Chondrocyte (in vitro differentiated cells): ENCODE measurements at places on chromosomes 1 and 21. TPM values are rescaled to one million over a fixed set of nuclear protein-coding genes. Genes with fewer than 3 reads are reported as not detected.

Gene DDR2
- total RNA-seq = 103 to 182 TPM (median 172 TPM) in 3 replicates

DNA sequence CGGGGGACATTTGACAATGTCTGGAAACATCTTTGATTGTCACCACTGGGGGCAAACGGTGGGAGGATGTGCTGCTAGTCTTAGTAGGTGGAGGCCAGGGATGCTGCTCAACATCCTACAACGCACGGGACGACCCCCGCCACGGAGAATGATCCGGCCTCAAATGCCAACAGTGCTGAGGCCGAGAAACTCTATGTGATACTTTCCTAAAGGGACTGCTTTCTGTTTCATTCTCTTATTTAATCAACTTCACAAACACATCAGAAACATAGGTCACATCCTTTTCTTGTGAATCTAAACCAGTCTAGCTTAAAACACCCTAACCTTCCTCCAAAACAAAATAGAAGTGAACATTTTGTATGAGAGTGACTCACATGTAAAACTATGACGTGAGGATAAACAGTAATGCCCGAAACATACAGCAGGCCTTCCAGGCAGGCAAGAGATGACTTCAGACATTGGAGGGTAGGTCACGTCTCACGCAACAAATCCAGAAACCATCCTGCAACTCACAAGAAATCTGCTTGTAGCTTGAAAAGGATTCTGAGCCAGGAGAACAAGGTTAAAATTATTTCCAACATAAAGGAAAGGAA lies 37.2 kb upstream of the ETS2 start:
- DNase-seq = no peak
- no peaks in the 10 kb centered on the region for H3K27me3 ChIP-seq
- peaks cover 2% of the 10 kb centered on the region for H3K36me3 ChIP-seq
- H3K27ac ChIP-seq = peak overlapping the region; percentile 93
- H3K4me1 ChIP-seq = peaks cover 38% of the 10 kb centered on the region

GRCh38 chr1:176745945-176746344 lies 283.0 kb downstream of the PAPPA2 start:
- no peak overlapping the region for H3K4me3 ChIP-seq
- peaks cover 4% of the 10 kb centered on the region for H3K27me3 ChIP-seq
- H3K4me1 ChIP-seq = no peaks in the 10 kb centered on the region
- DNase-seq = no peak
- no peaks in the 10 kb centered on the region for H3K36me3 ChIP-seq
- H3K27ac ChIP-seq = no peak overlapping the region

Gene SH2D5
- 0.15 to 1.1 TPM (median 0.75 TPM) in 3 replicates for total RNA-seq

Gene HECTD3
- total RNA-seq = 34.5 to 43.6 TPM (median 36.5 TPM) in 3 replicates

- H3K36me3 ChIP-seq = peaks cover 6% of the 10 kb centered on the region
- H3K4me1 ChIP-seq = peaks cover 20% of the 10 kb centered on the region
- peaks cover 2% of the 10 kb centered on the region for H3K27me3 ChIP-seq
These were observed 26.8 kb upstream of the CLSTN1 start for GRCh38 chr1:9850442-9851162.

DNA sequence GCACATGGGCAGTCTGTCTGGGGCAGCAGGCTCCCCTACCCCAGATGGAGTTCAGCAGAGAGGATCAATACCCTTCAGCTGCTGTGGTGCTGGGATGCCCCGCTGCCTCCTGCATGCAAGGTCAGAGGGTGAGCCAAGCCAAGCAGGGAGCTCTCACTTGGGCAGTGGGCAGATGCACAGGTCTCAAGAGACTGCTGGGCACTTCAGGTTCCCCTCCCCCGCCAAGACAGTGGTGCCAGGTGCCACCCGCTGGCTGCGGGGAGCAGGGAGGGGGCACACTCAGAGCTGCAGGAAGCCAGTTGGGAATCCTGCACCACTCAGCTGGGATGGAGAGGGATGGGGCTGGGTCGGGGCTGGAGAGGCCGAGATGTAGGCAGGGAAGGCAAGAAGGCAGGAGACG lies 15.8 kb upstream of the EVA1B start:
- H3K27me3 ChIP-seq = no peaks in the 10 kb centered on the region
- H3K36me3 ChIP-seq = peaks cover 15% of the 10 kb centered on the region
- no peak for DNase-seq
- peaks cover 12% of the 10 kb centered on the region for H3K4me1 ChIP-seq

Gene NGF
- total RNA-seq = 33.9 to 41.7 TPM (median 41.4 TPM) in 3 replicates

DNA sequence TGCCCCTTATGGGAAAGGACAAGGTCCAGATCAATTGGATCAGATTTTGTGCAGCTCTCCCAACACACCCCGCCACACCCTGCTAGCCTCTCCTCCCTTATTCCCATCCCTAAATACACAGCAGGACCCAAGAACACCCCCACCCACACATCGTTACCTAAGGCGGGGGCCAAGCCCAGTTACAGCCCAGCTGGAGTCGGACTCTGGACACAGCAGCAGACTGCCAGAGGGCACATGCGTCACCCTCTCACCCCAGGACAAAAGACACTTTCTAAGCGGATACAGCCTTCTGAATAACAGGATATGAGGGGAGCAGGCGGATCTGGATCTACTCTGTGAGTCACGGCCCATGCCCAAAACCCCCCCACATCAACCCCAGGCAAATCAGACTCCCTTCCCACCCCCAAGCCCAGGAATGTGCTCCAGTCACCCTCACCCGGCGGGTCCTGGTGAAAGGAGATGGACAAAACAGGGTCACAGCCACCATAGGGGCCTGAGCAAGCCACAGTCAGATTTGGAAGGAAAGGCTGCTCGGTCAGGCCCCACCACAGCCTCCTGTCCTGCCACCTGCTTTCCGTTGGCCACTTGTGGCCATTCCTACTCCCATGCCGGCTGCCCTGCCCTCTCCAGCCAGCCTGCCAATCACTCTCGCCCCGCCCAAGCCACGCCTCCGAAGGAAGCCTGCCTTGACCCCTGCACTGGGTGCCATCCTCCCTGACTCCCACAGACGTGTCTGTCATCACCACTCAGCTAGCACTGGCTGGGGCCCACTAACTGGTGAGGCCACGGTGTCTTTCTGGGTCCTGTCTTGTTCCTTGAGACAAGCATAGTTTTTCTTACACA lies 4.0 kb downstream of the S100A16 start:
- peak overlapping the region; percentile 97 for H3K27ac ChIP-seq
- no peak for DNase-seq
- no peaks in the 10 kb centered on the region for H3K27me3 ChIP-seq
- peak overlapping the region; percentile 73 for H3K4me3 ChIP-seq
- H3K4me1 ChIP-seq = peaks cover 48% of the 10 kb centered on the region
- peaks cover 5% of the 10 kb centered on the region for H3K36me3 ChIP-seq

Gene NCAM2
- 16.3 to 102 TPM (median 17.0 TPM) in 3 replicates for total RNA-seq

- no peak overlapping the region for H3K4me3 ChIP-seq
- no peaks in the 10 kb centered on the region for H3K4me1 ChIP-seq
- H3K27me3 ChIP-seq = no peaks in the 10 kb centered on the region
- no peak for DNase-seq
These were observed 641.0 kb downstream of the PLPP3 start for GRCh38 chr1:55938376-55938850.

DNA sequence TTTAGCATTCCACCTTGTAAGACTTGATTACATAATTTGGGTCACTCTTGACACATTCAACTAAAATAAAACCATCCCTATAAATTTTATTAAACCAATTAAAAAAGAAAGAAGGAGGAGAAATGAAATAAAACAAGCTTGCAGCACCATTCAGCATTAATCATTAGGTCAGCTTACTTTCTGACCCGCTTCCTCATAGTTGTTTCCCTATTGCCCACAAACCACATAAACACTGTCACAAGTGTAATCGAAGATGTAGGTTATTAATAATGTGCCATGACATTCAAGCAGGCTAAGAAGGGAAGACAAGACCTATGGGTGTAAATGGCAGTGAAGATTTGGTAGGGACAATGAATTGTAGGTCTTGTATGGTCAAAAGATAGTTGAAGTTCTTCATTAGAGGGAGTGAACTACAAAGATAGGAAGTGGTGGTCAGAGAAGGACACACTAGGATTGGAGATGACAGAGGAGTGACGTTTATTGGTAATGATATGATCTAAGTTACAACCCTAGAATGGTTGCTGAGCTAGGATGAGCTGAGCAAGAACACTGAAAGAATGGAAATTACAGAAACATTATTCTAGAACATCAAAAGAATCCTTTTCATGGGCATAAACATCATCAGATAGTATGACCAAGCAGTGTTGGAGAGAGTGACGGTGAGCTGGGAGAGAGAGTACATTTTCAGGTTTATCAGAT lies 231.5 kb downstream of the KCNT2 start:
- no peak for DNase-seq
- H3K36me3 ChIP-seq = no peaks in the 10 kb centered on the region
- no peaks in the 10 kb centered on the region for H3K4me1 ChIP-seq
- H3K27ac ChIP-seq = no peak overlapping the region

Gene C1orf53
- total RNA-seq = 4.1 to 6.2 TPM (median 5.3 TPM) in 3 replicates

Gene ETV3L
- total RNA-seq = not detected in 3 replicates

DNA sequence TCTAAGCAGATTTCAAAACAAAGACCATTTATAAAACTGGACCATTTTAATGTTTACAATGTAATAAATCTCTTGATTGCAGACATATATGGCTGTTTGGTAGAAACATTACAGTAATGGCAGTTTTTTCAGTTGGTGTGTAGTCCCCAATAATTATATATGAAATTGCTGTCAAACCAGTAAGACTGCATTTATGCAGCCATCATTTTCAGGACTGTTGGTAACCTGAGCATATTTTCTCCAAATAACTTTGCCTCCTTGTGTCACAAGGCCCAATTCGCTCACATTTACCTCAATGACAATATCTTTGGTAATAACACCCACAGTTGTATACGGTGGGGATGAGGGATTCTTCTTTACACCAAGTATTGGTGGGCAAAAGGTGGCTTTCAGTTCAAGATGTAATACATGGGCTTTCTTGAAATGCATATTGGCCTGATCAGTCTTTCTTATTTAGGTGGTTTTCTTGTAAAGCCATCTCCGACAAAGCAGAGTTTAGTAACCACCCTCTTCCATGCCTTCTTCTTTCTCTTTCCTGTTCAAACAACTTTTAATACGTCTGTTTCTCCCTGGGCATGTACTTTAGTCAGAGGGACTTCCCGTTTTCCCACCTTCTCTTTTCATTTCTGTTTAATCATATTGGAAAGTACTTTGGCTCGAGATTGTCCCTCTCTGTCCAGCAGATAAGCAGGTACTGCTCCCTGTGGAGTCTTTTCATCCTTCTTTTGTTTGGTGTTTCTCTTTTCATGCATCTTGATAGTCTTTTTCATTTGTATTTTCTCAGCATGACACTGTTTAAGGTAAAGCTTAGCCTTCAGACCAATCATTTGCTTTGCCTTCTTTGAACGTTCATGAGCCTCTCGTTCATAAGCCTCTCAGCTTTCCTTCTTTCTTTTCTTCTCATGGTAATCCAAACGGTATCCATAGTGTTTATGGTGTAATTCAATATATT lies 30.4 kb downstream of the ATP2B4 start:
- no peak for DNase-seq
- H3K4me1 ChIP-seq = peaks cover 17% of the 10 kb centered on the region
- no peaks in the 10 kb centered on the region for H3K36me3 ChIP-seq
- no peak overlapping the region for H3K27ac ChIP-seq

GRCh38 chr1:22123071-22123390 lies 19.9 kb downstream of the WNT4 start:
- H3K27ac ChIP-seq = peak overlapping the region; percentile 75
- peaks cover 32% of the 10 kb centered on the region for H3K4me1 ChIP-seq
- no peaks in the 10 kb centered on the region for H3K27me3 ChIP-seq
- DNase-seq = no peak
- peaks cover 8% of the 10 kb centered on the region for H3K36me3 ChIP-seq

Gene CLCA1
- not detected in 3 replicates for total RNA-seq

Gene KIAA1614
- total RNA-seq = 5.3 to 8.4 TPM (median 8.2 TPM) in 3 replicates

- peaks cover 30% of the 10 kb centered on the region for H3K4me1 ChIP-seq
- peak overlapping the region; percentile 83 for H3K4me3 ChIP-seq
- H3K27me3 ChIP-seq = no peaks in the 10 kb centered on the region
These were observed 296 bp upstream of the RNPEP start for GRCh38 chr1:201982082-201982622.

DNA sequence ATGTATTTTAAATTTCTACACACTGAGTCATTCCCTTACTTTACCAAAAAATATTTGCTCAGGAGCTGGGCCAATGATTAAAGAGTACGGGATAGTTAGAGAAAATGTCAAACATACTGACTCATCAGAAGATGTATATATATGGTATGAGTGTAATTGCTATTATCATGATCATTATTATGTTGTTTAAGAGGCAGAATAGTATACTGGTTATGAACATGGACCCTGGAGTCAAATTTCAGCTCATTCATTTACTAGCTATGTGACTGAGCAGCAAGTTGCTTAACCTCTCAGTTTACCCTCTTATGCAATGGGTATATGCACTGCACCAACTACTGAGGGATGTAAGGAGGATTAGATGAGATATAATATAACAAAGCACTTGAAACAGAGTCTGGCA lies 41.2 kb upstream of the USH2A start:
- no peak overlapping the region for H3K27ac ChIP-seq
- peaks cover 4% of the 10 kb centered on the region for H3K27me3 ChIP-seq
- no peak overlapping the region for H3K4me3 ChIP-seq
- no peak for DNase-seq
- H3K4me1 ChIP-seq = peaks cover 30% of the 10 kb centered on the region
- no peaks in the 10 kb centered on the region for H3K36me3 ChIP-seq

DNA sequence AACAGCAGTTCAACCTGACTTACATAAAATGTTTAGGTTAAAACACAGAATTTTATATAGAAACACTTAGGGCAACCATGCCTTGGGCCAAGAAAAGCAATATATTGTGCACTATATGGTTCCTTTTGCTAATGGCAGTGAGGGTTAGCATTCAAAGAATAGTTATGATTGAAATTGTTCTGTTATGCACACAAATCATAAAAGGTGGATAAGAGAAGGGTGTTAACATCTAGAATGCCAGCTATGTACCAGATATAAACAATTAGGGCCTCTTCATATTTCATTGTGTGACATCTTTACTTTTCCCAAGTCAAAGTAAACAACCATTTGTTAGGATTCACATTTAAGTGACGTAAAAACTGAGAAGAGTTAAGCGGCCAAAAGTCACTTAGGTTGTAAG lies 308.0 kb upstream of the B3GALT2 start:
- no peaks in the 10 kb centered on the region for H3K27me3 ChIP-seq
- peaks cover 7% of the 10 kb centered on the region for H3K36me3 ChIP-seq
- H3K27ac ChIP-seq = no peak overlapping the region
- DNase-seq = no peak
- peaks cover 10% of the 10 kb centered on the region for H3K4me1 ChIP-seq

Gene ST6GALNAC5
- 6.2 to 7.9 TPM (median 7.3 TPM) in 3 replicates for total RNA-seq

DNA sequence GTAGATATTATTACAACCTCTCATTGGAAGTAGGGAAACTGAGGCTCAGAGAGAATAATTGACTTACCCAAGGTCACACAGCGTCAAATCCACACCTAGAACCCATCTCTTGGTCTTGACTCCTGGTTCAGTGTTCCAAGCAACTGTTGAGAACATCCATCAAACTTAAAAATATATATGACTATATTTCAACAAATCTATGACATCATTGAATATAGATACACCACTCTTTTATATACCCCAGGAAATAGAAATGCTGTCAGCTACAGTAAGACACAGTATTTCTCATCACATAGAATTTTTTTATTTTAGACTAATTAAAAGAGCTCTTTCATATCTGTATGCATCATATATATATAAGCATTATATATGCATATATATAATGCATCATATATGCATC lies 56.9 kb downstream of the RUNX3 start:
- no peak overlapping the region for H3K4me3 ChIP-seq
- no peak for DNase-seq
- no peak overlapping the region for H3K27ac ChIP-seq
- no peaks in the 10 kb centered on the region for H3K4me1 ChIP-seq
